Keratinocyte (primary cell): ENCODE measurements at places on chromosomes 7 and 10. TPM values are rescaled to one million over a fixed set of nuclear protein-coding genes. Genes with fewer than 3 reads are reported as not detected.

GRCh38 chr10:91785830-91786229, 12.4 kb upstream of the TNKS2 start:
- H3K4me1 ChIP-seq, result peaks cover 19% of the 10 kb centered on the region
- H3K4me3 ChIP-seq, result no peak overlapping the region
- H3K27ac ChIP-seq, result no peak overlapping the region
- no peaks in the 10 kb centered on the region for H3K36me3 ChIP-seq
- DNase-seq, result no peak

HABP2 gene
- not detected in 3 replicates for polyA plus RNA-seq

GRCh38 chr7:55080000-55080623, 61.3 kb downstream of the EGFR start:
- H3K27ac ChIP-seq, result no peak overlapping the region
- no peak for DNase-seq
- no peak overlapping the region for H3K4me3 ChIP-seq
- H3K4me1 ChIP-seq, result peaks cover 56% of the 10 kb centered on the region

ASAH2 gene
- 1.6 to 4.7 TPM (median 1.7 TPM) in 3 replicates for polyA plus RNA-seq

DNA sequence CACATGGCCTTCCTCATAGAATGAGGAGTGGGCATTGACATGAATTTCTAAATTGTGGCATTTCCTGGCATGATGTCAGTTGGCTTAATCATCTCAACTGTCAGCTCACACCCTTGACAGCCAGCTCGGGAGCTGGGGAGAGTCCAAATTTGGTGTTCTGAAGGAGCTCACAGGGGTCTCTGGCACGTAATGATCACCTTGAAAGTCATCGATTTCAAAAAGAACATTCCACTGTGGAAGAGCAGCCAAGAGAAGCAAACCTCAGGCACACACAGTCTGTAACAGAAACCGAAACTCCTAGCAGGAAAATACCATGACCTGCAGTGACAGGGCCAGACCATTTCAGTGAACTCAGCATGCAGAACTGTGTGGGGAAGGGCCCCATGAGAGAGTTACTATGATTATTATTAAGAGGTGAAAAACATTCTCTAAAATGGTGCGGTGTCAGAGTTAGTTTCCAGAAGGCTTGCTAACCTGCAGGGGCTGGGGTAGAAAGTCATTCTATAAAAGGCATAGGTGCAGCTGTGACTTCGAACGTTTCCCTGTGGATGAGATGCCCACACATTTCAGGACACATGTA, 26.4 kb upstream of the KLF6 start:
- no peaks in the 10 kb centered on the region for H3K27me3 ChIP-seq
- no peak overlapping the region for H3K4me3 ChIP-seq
- no peak for DNase-seq
- peaks cover 54% of the 10 kb centered on the region for H3K4me1 ChIP-seq

DNA sequence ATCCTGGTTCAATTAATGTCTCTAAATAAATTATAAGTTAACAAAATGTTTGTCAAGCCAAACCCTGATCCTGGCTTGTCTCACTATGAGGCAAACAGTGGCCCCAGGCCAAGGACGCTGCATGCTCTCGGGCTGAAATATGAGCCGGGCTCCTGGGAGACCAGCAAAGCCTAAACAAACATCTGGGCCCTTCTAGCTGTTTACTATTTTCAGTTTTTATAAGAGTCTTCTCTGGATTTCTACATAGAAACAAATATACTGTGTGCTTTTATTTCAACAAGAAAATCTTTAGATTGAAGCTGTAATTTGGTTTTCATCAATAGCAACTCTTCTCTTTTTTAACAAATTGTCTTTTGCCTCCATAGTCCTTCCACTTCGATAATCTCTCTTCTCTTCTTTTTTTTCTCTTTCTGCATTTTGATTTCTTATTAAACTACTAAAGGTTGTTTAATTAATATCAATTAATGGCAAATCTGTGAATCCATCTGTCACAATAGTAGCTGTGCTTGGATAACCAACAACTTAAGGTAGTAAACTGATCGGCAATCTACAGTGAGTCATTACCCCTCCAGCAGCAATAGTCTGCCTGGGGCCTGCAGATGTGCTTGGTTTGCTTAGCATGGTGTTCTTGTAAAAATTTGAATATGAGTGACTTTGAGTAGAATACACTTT, 83.3 kb upstream of the DNAJC1 start:
- no peak for DNase-seq
- H3K4me1 ChIP-seq, result peaks cover 8% of the 10 kb centered on the region
- H3K27me3 ChIP-seq, result no peaks in the 10 kb centered on the region
- no peak overlapping the region for H3K4me3 ChIP-seq
- no peaks in the 10 kb centered on the region for H3K36me3 ChIP-seq
- no peak overlapping the region for H3K27ac ChIP-seq

GRCh38 chr10:52257692-52258075, 56.4 kb upstream of the DKK1 start:
- no peaks in the 10 kb centered on the region for H3K36me3 ChIP-seq
- no peak overlapping the region for H3K27ac ChIP-seq
